ENCODE measurements at places on chromosomes 11 and 22.

GRCh38 chr11:44483919-44484610, 81.4 kb upstream of the CD82 start:
- no peak for DNase-seq

DNA sequence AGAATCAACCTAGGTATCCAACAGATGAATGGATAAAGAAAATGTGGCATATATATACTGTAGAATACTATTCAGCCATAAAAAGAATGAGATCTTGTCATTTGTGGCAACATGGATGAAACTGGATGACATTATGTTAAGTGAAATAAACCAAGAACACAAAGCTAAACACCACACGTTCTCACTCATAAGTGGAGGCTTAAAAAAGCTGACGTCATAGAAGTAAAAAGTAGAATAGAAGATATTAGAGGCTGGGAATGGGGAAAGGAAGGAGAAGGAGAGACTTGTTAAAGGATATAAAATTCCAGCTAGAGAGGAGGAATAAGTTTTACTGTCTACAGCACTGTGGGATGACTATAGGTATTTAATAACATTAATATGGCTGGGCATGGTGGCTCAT, 12.9 kb downstream of the EXPH5 start:
- no peak for DNase-seq

GRCh38 chr11:103968685-103969084, 67.8 kb upstream of the DDI1 start:
- no peak for DNase-seq

DNA sequence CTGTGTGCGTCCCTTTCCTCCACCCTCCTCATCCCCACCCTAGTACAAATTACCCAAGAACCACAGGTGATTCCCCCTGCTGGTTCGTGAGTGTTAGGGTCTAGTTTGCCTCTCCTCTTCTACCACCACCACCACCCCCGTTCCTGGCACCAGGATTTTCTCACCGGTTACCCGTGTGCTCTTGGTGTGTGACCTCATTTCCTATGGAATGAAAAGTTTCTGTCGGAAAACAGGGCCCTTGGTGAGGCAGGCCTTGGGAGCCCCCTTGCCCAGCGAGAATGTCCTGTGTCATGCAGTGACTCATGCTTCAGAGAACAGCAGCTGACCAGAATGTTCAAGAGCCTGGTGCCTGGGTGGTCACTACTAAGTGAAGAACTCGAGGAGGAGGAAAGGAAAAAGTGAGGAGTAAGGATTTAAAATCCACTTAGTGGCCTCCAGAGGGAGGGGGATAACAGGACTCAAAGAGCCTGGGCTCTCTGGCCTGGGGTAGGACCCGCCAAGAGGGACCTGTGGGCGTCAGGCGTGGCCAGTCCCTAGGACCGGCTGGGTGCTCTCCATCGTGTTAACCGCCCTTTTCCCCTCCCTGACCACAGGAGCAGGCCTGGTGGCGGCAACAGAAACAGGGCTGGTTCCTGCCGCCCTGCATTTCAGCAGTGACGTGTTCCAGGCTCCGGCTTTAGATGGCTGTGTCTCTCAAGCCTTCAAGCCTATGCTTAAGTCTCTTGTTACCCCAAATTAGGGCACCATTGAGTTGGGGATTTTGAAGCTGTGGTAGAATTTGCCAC, 30.2 kb downstream of the C22orf31 start:
- no peak for DNase-seq

DNA sequence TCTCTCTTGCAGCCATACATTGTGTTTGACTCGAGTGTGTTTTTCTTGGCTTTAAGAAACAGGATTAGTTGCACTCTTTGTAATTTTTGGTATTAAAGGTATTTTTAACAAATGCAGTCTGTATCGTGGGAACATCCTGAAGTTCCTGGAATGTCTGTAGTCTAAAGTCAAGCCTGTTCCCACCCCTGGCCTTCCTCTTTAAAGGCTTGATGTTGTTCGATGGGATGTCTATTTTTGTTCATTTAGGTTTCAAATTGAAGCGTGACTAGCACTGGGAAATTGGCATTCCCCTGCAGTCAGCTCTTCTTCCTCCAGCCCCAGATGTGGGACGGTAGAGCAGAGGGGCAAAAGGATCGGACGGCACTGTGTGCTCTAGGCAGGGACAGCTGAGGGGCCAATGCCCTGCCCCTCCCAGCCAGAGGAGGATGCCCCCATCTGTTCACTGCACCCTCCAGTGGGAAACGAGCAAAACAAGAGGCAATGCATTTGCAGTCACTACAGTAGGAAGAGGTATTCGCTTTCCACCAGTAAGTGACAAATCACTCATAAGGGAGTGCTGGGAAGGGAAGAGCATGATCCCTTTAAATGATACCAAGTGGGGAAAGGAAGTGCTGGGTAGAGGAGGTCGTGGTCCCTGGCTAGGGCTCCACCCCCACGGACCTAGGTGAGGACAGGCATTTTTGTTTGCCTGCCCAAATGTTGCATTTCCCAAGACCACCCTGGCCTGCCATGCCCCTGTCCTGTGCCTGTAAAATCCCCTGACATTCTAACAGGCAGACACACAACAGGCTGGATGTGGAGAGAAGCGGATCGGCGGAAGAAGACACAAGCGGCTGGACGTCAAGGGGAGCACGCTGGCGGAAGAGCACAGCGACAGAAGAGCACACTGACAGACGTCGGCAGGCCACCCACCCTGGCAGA, 47.4 kb upstream of the SEPTIN5 start:
- DNase-seq, result no peak

Measured in CD4-positive, alpha-beta T cell treated with Interferon gamma for 1 hour (primary cell).